Natural killer cell treated with Interleukin-12 subunit alpha and Interleukin-12 subunit beta and Interleukin-15 and Interleukin-18, amount 100 ng/mL, for 72 hours (primary cell): ENCODE measurements at places on chromosomes 1 and 21. TPM values are rescaled to one million over a fixed set of nuclear protein-coding genes. Genes with fewer than 3 reads are reported as not detected.

DNA sequence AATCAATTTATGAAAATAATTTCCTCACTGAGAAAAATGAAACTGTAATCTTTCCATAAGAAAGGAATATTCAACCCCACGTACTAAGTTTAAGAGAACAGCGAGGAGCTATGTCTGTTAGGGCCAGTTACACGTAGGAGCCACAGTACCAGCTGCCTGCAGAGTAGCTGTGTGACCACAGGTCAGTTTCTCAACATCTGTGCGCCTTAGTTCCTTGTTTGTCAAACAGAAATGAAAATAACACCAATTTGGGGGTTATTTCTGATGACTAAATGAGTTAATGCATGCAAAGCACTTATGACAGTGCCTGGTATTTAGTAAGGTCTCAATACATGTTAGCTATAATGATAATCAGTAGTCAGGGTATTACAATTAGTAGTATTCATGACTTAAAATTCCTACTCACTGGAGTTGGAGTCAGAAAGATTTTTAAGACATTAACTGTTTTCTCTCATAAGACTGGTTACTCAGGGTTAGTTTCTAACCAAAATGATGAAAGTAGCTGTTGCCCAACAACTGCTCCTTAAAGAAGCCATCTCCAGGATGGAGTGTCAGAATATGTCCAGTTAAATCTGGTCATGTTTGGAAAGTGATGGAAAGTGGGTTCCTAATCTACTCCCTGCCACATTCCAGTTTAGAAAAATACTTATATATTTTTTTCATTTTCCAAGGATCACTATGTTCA, 85.8 kb upstream of the ZNF648 start:
- no peak for DNase-seq
- peaks cover 14% of the 10 kb centered on the region for H3K4me1 ChIP-seq
- no peaks in the 10 kb centered on the region for H3K36me3 ChIP-seq

GRCh38 chr21:14722841-14723483, 176.8 kb upstream of the SAMSN1 start:
- peaks cover 2% of the 10 kb centered on the region for H3K27me3 ChIP-seq
- no peak overlapping the region for H3K27ac ChIP-seq
- DNase-seq = no peak
- no peak overlapping the region for H3K4me3 ChIP-seq
- no peaks in the 10 kb centered on the region for H3K4me1 ChIP-seq
- H3K36me3 ChIP-seq = no peaks in the 10 kb centered on the region

- H3K27me3 ChIP-seq = peaks cover 2% of the 10 kb centered on the region
- peaks cover 6% of the 10 kb centered on the region for H3K36me3 ChIP-seq
- H3K27ac ChIP-seq = peak overlapping the region; percentile 57
- no peak for DNase-seq
Observed at GRCh38 chr1:199009447-199009846, 370.6 kb downstream of the PTPRC start.

DNA sequence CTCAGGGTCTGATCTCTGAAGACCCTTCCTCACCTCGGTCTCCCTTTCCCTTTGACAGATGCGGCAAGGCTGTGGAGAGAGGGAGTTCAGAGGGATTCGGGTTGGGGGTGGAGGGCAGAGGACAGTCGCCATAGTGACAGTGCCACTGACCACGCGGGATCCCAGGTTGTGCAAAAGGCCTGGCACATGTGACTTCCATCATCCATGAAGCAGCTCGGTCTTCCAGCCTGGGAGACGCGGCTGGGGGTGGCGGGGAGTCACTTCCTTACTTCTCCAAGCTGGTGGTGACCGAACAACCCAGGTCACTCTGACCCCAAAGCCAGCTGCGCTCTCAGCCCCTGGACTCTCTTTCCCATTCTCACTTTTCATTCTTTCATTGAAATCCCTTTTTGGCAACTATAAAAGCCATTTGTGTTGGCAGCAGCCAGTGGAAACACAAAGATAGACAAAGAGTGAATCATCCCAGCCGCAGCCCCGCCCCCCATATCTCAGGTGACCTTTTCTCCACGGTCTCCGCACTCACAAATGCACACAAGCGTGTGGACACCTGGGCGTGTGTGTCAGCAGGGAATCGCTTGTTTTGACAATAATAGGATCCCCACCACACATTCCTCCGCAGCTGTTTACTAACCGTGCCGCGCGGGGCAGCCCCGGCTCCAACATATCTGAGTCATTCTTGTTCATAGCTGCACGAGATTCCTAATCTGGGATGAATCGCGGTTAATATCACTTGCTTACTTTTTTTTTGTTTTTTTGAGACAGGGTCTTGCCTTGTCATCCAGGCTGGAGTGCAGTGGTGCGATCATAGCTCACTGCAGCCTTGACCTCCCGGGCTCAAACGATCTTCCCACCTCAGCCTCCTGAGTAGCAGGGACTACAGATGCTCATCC, 68.3 kb downstream of the DHRS3 start:
- H3K27me3 ChIP-seq = no peaks in the 10 kb centered on the region
- H3K36me3 ChIP-seq = no peaks in the 10 kb centered on the region
- H3K4me3 ChIP-seq = no peak overlapping the region
- peaks cover 16% of the 10 kb centered on the region for H3K4me1 ChIP-seq
- DNase-seq = no peak

DNA sequence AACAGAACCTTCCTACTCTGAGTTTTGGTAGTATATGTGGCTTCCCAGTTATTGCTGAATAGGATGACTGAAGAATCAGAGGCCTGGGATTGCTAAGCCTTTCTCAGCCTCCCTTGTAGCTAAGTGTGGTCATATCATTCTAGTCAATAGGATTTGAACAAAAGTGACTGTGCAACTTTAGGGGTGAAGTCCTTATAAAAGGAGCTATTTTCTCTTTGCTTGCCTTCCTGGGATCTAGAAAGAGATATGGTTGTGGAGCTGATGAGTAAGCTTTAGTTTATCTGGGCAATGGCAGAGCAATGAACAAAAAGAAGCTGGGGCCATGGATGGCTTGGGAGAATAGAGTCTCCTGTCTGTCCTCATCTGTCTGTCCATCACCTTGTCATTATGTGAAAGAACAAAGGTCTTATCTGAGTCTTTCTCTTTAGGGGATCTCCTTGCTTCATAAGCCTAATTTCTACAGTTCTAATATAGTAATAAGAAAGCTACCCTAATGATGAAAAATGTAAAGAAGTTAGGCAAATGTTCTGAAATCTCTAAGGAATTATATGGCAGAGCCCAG, 91.5 kb downstream of the TENT5C start:
- H3K36me3 ChIP-seq = no peaks in the 10 kb centered on the region
- no peak overlapping the region for H3K27ac ChIP-seq
- H3K4me1 ChIP-seq = peaks cover 3% of the 10 kb centered on the region
- peaks cover 20% of the 10 kb centered on the region for H3K27me3 ChIP-seq

DNA sequence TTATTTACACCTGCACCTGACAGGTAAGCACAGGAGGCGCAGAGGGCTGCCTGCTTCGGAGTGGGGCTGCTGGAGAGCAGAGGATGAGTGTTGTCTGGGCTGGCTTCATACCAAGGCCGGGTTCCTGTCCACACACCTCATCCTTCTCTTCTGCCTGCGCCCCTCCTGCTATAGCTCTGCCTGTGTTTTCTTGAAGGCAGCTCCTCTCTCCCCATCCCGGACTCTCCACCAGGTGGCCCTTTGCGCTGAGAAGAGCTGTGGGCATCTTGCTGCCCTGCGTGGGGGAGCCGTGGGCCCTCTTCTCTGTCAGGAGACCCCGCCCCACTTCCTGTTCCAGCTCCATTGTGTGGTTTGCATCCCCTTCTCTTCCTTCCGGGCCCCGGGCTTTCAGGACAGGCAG, 35.0 kb downstream of the ARHGEF10L start:
- no peaks in the 10 kb centered on the region for H3K4me1 ChIP-seq
- H3K27ac ChIP-seq = no peak overlapping the region
- peaks cover 12% of the 10 kb centered on the region for H3K27me3 ChIP-seq
- H3K36me3 ChIP-seq = no peaks in the 10 kb centered on the region
- DNase-seq = no peak

DNA sequence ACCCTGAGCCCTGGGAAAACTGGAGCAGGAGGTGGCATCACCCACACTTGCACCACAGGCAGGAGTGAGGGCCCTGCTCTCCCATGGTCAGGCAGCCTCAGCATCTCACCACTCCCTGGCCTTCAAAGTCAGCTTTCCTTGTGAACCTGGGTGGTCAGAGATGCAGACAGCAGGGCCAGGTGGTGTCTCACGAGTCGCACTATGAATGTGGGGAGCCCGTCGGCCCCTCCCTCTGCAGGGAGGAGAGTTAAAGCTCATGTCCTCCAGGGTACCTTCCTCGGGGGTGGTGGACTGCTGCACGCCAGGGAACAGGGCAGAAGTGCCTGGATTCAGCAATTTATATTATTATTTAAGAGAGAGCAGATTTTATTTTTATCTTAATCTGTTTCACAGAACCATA, 24.1 kb downstream of the ABCG1 start:
- peaks cover 29% of the 10 kb centered on the region for H3K4me1 ChIP-seq
- peaks cover 12% of the 10 kb centered on the region for H3K27me3 ChIP-seq
- DNase-seq = no peak

The C8A gene
- not detected for total RNA-seq
